SK-N-DZ (cell line): ENCODE measurements at places on chromosomes 5 and 9.

GRCh38 chr9:133103183-133103986 is 17.7 kb downstream of the RALGDS start:
- no peak for DNase-seq

- DNase-seq: no peak
Measured at GRCh38 chr9:129648092-129648763, 6.3 kb upstream of the ASB6 start.

DNA sequence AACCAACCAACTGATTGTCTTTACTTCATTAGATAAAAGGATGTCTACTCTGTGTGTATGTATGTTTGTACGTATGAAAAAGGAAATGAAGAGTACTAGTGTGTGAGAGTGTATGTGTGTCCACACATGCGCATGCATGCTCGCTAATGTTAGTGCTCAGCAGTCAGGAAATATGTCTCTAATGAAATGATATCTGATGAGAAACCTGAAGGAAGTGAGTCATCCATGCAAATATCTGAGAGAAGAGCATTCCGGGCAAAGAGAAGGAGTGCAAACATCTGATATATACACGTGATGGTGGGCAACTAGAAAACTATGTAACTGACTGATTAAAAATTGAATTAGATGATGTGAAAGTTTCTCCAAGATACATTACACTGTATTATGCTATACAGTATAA is 29.6 kb upstream of the UGCG start:
- no peak for DNase-seq

GRCh38 chr9:129549684-129550083 is 71.2 kb downstream of the C9orf50 start:
- no peak for DNase-seq

- no peak for DNase-seq
Measured at GRCh38 chr9:135196474-135196873, 109.0 kb downstream of the OLFM1 start.

DNA sequence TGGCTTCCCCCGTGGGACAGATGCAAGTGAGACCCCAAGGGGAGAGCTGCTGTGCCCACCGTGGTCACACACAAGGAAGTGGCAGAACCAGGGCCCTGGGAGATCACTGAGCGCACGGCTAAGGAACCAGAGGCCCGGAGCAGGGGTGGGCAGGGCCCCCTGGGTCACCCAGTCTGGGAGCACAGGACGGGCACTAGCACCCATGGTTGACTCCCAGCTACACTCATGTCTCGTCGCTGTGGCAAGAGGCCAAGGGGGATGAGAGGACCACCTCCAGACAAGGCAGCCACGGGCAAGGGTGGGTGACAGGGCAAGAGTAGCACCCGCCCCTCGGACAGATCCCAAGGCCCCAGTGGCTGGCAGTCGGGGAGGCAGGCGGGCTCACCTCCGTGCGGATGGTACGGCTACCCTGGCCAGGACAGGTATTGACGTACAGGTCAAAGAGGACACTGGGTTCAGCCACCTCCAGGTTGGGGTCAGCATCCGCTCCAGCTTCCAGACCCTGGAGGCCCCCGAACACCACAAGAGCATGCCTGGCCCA is 5.1 kb downstream of the ENDOG start:
- no peak for DNase-seq

DNA sequence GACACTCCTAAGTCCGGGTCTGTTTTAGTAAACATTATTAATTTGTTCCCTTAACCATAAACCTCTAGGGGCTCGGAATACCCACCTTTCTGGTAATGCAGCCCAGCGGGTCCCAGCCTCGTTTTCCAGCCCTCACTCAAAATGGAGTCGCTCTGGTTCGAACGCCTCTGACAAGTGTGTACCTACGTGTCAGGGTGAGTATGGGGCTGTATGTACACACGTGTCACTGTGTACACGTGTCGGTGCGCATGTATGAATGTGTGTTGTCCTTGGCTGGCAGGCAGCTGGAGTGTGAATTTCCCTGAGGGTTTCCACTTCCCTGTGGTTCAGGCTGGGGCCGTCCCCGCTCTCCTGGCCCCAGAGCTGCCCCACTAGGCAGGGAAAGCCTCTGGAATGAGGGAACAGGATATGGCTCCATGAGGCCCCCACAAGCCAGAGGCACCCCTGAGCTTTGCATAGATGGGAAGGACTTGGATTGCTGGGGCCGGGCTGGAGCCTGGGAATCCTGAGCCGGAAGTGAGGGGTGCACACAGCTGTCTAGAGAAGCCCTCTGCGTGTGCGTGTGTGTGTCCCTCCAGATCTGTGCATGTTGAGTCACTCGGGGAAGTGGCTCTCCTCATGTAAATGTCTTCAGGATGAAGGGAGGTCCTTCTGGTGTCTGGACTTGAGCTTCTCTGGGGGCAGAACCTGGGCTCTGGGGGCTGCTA is 160.8 kb upstream of the IER5L start:
- no peak for DNase-seq

DNA sequence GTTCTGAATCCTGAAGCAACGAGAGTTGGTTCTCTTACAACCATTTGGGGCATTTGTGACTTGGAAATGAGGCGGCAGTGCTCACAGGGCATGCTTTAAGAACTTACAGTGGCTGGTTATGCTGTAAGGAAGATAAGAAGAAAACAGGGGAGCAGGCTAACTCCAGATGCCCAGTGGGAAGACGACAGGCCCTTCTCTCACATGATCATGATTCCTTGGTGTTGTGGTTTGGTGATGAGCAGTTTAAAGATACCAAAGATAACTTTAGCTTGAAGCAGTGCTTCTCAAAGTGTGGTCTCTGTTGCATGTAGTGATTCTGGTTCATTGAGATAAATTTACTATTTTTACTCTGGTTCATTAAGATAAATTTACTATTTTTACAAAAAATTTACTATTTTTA is 2.6 kb upstream of the HABP4 start:
- DNase-seq: no peak

DNA sequence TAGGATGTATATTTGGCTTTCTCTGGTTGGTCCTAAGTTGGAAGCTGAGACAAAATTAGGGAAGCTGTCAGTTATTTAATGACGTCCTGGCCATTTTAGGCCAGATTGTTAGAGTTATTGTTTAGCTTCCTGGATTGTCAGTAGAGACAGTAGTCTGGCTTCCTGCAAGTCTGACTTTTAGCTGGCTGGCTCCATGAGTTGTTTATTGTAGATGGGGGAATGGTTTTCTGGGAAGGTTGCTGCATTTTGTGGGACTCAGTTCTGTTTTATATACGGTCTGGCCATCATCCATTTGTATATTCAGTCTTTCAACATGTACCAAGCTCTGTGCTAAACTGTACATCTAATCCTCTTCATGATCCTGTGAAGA is 68.3 kb downstream of the SGCD start:
- DNase-seq: no peak

DNA sequence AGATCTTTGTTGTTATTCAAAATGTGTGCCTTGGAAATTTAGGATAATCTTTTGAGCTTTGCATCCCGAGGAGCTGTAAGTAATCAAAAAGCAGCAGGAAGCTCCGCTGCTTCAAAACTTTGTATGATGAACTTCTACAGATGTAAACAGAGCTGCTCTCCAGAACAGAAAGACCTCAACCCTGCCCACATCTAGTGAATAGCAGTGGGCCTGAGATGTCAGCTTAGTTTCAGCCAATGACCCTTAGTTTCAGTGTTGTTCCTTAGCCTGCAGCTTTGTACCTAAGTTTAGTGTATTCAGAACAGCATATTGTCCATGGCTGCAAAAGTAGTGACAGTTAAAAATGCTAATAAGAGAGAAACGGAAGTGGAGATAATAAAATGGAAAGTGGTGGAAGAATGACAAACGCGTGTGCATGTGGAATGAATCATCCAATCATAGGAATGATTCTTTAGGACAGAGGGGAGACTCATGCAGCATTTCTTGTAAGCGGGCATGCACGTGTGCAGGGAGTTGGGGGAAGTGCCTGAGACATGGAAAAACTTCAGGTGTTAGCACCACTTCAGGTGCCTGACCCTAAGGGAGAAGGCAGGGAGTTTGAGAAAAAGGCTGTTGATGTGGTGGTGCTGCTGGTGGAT is 24.9 kb downstream of the SNX24 start:
- no peak for DNase-seq

- DNase-seq: no peak
Measured at GRCh38 chr9:119509291-119509905, 140.2 kb upstream of the BRINP1 start.

DNA sequence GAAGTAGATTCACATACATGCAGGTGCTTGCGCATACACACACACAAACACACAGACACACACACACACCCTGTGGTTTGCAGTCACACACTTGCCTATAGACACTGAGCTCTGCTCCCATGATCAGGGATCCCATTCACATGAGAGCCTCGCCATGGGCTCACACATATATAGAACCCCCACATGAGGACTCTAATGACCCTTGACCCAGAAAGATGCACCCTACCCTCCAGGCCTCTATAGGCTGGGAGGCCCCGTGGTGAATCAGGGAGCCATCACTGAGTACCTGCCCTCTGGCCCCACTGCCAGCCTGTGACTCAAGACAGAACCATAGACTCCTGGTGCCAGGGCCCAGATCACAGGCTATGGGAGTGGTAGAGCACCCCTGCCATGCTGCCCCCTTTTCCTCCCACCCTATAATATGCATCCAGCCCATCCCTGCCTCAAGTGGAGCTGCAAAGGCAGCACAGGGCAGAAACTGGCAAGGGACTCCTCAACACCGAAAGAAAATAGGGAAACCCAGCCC is 3.3 kb upstream of the AQP3 start:
- DNase-seq: no peak

GRCh38 chr5:178392931-178393394 is 160.4 kb upstream of the PHYKPL start:
- no peak for DNase-seq

DNA sequence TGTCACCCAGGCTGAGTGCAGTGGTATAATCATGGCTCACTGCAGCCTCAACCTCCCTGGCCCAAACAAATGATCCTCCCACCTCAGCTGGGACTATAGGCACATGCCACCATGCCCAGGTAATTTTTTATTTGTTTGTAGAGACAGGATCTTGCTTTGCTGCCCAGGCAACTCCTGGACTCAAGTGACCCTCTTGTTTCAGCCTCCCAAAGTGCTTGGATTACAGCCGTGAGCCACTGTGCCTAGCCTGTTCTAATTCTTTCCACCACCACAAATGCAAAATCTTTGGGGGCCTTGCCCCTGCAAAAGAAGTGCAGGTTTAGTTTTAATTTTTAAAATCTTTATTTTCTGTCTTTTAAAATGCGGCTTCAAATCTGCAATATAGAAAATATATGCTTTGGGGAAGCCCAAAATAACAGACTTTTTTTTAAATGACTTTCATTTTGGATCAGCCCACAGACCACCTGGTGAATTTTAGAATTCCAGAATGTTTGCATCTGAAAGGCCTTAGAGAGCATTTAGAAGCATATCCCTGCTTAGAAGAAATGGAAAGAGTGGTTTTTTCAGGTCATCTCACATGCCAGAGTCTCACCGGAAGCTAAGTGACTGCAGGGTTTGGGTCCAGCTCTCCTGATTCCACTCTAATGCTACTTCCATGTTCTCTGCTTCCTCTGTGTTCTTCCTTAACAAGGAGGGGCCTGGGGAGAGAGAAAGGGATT is 111.4 kb upstream of the FER start:
- no peak for DNase-seq

DNA sequence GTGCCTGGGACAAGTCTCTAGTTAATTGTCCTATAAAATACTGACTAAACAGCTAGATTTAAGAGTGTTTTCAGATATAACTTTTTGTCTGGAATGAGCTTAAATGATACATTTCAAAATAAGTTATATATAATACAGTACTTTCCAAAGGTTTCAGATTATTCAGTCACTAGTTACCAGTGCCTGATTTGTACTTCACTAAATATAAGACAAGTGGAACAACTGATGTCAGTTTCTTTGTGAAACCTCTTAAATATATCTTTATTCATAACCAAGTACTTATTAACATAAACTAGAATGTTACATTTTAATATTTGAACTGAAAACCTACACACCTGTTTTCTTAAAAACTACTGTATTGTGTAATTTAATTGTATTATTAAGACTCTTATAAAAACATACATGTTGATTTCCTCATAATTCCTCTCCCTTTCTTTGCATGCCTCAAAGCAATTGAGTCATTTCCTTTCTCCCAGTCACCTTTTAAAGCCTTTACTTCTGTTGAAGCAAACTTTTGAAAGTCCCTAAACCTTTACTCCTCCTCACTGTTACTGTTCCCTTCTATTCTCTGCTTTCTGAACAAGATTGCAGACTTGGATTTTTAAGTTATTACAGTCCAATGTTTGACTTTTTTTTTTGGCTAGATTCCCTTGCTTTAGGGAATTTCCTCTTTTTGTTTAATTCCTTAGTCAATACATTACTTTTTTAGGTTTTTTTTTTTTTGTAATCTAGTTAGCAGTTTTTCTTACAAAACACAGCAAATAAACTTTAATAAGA is 8.7 kb upstream of the SEMA6A start:
- DNase-seq: no peak

- DNase-seq: peak; percentile 4
Measured at GRCh38 chr5:32419791-32420190, 24.7 kb downstream of the ZFR start.

DNA sequence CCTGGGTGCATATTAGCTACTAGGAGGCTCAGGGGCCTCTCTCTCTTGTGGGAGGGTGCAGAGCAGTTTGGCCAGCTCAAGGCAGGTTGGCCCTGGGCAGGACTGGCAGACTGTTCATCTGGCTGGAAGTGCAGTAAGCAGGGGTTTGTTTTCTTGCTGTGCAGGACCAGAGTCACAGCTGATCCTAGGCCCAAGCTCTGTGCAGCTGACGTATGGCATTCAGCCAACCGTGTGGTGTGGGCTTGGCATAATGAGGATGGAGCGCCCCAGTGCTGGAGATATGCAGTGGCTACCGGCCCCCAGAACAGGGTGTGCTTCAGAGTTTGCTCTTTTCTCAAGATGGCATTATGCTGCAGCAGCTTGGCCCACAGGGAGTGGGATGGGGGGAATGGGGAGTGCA is 31.0 kb upstream of the PHF24 start:
- DNase-seq: no peak

DNA sequence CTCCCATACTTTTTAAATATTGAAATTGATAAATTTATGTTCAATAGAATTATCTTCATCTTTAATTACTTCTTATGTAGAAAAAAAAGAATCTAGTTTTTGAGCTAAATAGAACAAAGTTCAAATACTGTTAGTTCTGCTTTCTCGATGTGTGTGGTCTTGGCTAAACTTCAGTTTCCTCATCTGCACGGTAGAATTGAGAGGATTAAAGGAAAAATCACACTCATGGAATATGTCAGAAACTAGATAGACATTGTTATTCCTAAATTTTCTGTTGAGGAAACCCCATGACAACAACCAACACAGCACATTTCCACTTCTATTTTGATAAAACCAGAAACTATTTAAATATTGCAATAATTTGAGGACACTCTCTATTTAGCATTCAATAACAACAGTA is 100.3 kb downstream of the MUSK start:
- no peak for DNase-seq
